H9 (cell line): ENCODE measurements at places on chromosomes 1 and 21. TPM values are rescaled to one million over a fixed set of nuclear protein-coding genes. Genes with fewer than 3 reads are reported as not detected.

The NCAM2 gene
- 2.2 and 2.6 TPM in 2 replicates for total RNA-seq

The FCGR2B gene
- not detected in 2 replicates for total RNA-seq

The NBPF12 gene
- total RNA-seq = 6.4 and 8.0 TPM in 2 replicates

The OR2L13 gene
- not detected in 2 replicates for total RNA-seq

The C1QA gene
- total RNA-seq = not detected in 2 replicates

The LRRC8B gene
- 29.1 and 33.2 TPM in 2 replicates for total RNA-seq

The PCSK9 gene
- 72.2 and 75.1 TPM in 2 replicates for total RNA-seq

The RGSL1 gene
- not detected in 2 replicates for total RNA-seq

The C1orf226 gene
- total RNA-seq = 11.5 and 11.6 TPM in 2 replicates

The SH3BGR gene
- total RNA-seq = 2.9 and 4.3 TPM in 2 replicates

The LEFTY1 gene
- 102 and 107 TPM in 2 replicates for total RNA-seq

The VASH2 gene
- total RNA-seq = 76.1 and 79.5 TPM in 2 replicates

The ARTN gene
- 10.6 and 11.6 TPM in 2 replicates for total RNA-seq

The NR1I3 gene
- total RNA-seq = not detected in 2 replicates

The TRIM58 gene
- total RNA-seq = 1.7 and 2.0 TPM in 2 replicates

The EFHD2 gene
- 16.5 and 16.6 TPM in 2 replicates for total RNA-seq

The SFN gene
- 3.8 and 4.3 TPM in 2 replicates for total RNA-seq

The SERINC2 gene
- total RNA-seq = 14.1 and 14.7 TPM in 2 replicates

The KCNK2 gene
- 0.37 and 0.44 TPM in 2 replicates for total RNA-seq

The PSMB2 gene
- 86.0 and 93.1 TPM in 2 replicates for total RNA-seq

The GTF2B gene
- 23.2 TPM in 2 replicates for total RNA-seq

The ELAVL4 gene
- not detected in 2 replicates for total RNA-seq

The ZNF678 gene
- 24.4 and 25.3 TPM in 2 replicates for total RNA-seq

The TCEA3 gene
- total RNA-seq = 0.29 and 0.37 TPM in 2 replicates
